PC-3 (cell line): ENCODE measurements at places on chromosomes 5 and 9. TPM values are rescaled to one million over a fixed set of nuclear protein-coding genes. Genes with fewer than 3 reads are reported as not detected.

DNA sequence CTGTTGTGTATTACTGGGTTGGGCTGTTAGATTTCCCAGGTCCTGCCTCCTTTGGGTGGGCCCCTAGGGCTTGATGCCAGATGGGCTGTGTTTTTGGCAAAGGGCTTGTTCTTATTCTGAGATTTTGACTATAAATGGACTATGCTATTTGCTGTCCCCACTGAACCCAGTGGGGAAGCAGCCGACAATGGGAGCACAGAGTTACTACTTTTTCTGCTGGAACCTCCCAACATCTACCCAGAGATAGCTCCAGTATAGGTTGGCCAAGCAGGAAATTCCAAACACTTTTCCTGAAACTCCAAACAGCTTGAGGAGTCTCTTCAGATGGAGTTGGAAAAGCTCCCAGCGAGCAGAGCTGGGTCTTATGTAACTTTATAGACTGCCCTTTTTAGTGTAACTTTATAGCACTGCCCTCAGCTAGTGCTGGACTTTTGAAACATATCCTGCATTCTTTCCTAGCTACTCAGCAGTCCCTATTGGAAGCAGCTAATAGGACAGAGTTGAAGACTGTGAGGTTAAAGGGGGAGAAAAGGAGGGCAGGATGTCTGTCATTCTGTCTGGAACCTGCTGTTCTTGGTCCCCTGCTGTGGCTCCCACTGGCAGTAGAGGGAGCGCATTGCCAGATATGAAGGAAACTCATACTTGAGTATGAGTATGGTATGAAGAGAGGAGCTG, 21.0 kb downstream of the RUSC2 start:
- peak; percentile 90 for DNase-seq

DNA sequence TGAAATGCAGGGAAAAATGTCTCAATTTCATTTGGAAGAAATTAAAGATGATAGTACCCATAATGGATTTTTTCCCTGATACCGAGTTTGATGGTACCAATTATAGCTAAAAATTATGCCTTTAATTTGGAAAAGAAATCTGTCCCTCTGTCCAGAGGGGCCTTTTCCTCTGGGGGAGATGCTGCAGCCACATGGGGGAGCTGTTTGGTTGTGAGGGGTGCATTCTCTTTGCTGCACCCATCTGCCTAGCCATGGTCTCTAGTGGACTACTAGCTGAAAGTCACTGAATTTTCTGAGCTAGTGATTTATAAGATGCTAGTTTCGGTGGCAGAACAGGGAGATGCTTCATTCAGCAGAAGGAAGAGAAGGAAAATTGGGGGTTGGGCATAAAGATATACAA, 9.6 kb downstream of the SEC61B start:
- peak; percentile 6 for DNase-seq

The LCNL1 gene
- not detected in 2 replicates for total RNA-seq

GRCh38 chr9:295576-295975, 80.9 kb downstream of the DOCK8 start:
- DNase-seq, result no peak

DNA sequence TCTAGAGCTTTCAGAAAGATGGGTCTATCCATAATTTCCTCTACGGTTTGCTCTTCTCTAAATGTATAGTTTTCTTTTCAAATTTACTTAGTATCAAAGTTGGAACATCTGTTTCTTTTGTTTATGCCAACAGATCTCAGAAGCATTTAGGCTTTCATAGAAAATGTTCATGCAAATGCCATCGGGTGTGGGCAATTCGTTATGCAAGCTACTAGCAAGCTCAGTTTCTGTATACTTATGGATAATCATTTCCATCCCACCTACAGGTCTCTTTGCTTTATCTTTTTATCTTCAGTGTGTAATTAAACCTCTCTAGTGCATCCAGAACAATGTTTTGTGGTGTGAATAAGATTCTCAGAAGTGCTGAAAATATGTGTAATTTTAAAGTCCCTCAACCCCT, 59.9 kb downstream of the NUDT12 start:
- DNase-seq, result no peak

- no peak for DNase-seq
These were observed 114.3 kb downstream of the MVB12B start for GRCh38 chr9:126440940-126441339.

DNA sequence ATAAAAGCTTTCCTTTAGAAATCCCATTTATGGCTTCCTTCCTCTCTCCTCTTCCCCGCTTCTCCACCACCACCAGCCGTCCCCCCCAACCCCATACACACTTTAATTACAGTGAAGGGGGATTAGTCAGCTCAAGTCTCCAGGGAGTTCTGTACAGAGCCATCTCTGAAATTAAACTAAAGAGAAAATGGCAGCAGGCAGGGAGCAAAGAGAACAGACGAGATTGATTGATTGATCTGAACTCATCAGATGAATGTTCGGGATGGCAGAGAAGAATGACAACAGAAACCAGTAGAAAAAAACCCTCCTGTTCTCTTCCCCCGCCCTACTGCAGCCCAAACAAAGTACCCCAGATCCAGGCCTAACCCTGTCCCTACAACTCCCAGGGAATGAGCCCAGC, 241.7 kb upstream of the PANK3 start:
- no peak for DNase-seq

The PHF19 gene
- 101 and 104 TPM in 2 replicates for total RNA-seq

- peak; percentile 87 for DNase-seq
These were observed 60.2 kb upstream of the SLC25A51 start for GRCh38 chr9:37963936-37964739.

GRCh38 chr9:131869348-131869747, 129.5 kb upstream of the RAPGEF1 start:
- DNase-seq, result no peak

GRCh38 chr9:18970393-18970792, 62.6 kb downstream of the SAXO1 start:
- DNase-seq, result no peak

- DNase-seq, result peak; percentile 11
These were observed 197.9 kb upstream of the ANKH start for GRCh38 chr5:15069407-15069905.

The CCDC183 gene
- total RNA-seq, result 0.87 and 1.2 TPM in 2 replicates

DNA sequence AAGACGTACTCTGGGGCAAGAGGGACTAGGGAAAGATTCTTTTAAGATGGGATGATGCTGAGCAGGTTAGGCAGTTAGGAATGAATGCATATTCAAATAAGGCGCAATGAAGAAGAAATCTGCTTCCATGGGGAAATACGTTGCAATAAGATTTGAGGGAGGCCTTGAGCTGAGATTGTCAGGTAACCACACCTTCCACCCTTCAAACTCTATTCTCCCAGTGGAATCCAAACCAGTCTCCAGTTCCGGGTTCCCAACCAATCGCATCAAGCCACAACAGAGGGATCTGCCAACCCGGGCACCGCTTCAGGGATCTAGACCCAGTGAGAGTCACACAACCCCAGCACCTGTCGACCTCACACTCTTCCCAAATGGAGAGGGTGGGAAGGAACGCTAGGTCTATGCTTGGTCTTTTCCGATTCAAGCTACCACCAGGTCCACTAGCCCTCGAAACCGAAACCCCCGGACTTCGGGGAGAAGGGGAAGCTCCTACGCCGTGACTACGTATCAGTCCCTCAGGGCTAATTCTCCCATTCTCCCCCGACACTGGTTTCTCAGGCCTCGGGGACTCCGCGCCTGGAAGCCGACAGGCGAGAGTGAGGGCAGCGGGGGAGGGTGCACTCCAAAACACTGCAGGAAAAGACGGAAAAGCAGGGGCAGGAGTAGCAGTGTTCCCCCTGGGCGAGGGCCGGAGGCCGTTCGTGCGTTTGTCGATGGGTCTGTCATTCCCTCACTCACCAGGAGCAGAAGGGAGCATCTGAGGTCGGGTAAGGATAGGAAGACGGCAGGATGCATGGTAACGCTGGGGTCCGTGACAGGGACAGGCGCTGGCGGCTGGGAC, 534 bp downstream of the ERP44 start:
- peak; percentile 75 for DNase-seq

The CSF1R gene
- not detected in 2 replicates for total RNA-seq

The FOXD4L3 gene
- total RNA-seq, result not detected in 2 replicates

DNA sequence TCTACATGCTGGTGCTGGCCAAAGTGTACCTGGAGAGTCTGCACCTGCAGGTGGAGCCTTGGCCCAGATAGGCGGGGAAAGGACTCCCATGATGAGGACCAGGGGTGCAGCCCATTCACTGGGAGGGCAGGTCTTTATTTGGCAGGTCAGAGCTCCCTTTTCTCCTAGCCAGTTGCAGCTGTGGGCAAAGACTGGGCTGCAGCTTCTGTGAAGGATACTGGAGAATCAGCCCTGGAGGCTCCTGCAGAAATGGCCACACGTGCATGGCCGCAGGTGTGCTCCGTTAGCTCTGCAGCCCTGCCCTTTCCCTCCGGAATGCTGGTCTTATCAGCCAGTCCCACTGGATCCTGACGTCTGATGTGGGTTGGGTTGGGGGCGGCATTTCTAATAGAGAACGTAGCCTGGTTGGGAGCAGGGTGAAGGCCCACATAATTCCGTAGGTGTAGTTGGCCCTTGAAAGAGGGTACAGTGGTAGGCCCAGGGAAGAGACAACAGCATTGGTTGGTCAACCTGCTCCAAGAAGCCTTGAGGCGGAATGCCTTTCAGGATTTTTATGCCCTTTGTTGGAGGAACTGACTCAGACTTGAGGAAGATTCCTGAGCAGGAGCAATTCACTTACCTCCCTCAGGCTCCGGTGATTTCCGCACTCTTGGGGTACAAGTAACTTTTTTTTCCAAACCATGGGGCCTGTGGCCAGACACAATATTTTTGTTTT, 22.0 kb upstream of the TIFAB start:
- no peak for DNase-seq

The DAB2IP gene
- total RNA-seq, result 15.2 and 17.6 TPM in 2 replicates
